HepG2 (cell line): ENCODE measurements at places on chromosomes 6 and 20.

- no peak for DNase-seq
Measured at GRCh38 chr20:54015496-54015895, 54.9 kb downstream of the BCAS1 start.

- DNase-seq: peak; percentile 61
Measured at GRCh38 chr6:52063584-52064344, 23.6 kb downstream of the PKHD1 start.

- no peak for DNase-seq
Measured at GRCh38 chr6:140956571-140957369, 1176.0 kb upstream of the GJE1 start.

DNA sequence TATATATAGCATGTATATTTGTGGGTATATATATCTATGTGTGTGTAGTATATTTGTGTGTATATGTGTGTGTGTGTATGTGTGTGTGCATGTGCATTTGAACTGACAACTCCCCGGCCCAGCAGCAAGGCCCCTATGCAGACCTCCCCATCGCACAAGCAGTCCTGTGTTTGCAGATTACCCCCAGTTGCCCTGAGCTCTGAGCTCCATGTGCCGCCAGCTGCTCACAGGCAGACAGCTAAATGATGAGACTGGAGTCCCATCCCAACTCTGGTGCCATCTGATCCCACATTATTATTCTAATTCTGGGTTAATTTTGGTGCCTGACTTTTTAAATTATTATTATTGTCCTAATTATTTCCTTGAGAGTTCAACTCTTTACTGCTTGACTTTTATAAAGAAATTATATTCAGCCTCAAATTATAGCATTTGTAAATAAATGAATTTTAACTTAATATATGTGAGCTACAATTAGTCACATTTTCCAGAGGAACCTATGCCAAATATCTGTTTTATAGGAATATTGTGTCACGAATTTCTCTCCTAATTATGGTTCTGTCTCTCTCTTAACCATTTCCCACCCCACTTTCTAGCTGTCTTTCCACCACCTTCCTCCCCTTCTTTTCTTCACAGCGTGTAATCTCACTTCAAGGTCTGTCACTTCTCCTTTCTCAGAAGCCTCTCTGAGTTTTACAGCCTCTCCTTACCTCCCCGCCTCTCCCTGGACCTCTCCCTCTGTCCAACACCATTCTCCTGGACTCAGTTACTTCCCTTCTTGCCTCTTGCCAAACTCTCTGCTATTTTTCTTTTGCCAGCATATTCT, 90.6 kb upstream of the SYNDIG1 start:
- DNase-seq: no peak

GRCh38 chr6:106618324-106618723, 11.0 kb downstream of the RTN4IP1 start:
- DNase-seq: no peak

DNA sequence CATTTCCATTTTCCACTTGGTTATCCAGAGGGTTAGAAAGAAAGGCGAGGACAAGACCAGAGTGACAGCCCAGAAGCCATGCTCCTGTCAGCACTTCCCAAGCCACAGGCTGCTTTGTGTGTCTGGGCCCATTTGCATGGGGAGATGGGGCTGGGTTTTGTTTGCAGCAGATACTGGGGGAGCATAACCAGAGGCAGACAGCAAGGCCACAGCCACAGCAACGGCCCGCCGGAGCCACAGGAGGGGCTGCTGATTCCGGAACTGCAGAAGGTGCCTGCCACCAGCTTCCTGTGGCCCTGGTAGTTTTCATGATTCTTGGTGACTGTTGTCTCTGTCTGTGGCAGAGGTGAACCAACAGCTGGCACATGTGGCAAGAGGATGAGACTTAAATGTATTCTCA, 106.6 kb downstream of the DLL1 start:
- no peak for DNase-seq

- no peak for DNase-seq
Measured at GRCh38 chr6:37850260-37850659, 30.7 kb downstream of the ZFAND3 start.
